ENCODE measurements at places on chromosomes 1 and 21. TPM values are rescaled to one million over a fixed set of nuclear protein-coding genes. Genes with fewer than 3 reads are reported as not detected.

DNA sequence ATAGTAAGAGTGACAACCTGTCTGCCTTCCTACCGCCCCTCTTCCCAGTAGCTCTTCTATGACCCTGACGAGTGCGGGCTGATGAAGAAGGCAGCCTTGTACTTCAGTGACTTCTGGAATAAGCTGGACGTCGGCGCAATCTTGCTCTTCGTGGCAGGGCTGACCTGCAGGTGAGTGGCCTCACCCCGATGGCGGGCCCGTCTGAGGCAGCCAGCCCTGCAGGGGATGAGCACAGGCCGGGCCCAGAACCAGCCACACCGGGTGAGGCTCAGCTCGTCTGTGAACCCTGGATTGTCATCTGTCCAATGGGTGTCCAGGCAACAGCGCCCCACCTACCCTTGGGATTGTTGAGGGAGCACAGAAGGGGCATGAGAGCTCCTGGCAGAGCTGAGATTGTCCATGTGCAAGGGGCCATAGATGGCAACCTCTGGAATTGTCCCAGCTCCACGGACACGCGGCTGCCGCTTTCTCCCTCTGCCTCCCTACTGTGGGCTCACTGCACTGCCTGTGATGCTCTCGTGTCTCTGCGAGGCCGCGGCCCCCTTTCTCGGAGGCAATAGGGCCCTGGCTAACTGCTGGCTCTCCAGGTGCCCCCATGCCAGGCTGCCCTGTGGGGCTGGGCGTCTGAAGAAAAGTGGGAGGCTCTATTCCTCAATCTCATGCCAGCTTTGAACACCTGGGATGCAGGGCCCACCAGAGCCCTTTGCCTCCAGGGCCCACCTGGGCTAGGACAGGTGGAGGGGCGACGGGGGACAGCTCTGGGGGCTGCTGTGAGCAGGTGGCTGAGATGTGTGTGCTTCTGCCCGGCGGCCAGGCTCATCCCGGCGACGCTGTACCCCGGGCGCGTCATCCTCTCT lies 50.0 kb upstream of the LRRC3 start:
- H3K4me3 ChIP-seq: no peak overlapping the region
- no peaks in the 10 kb centered on the region for H3K36me3 ChIP-seq
- H3K4me1 ChIP-seq: peaks cover 9% of the 10 kb centered on the region
- H3K27me3 ChIP-seq: no peaks in the 10 kb centered on the region

- H3K4me1 ChIP-seq: no peaks in the 10 kb centered on the region
- H3K27me3 ChIP-seq: peaks cover 2% of the 10 kb centered on the region
- no peak overlapping the region for H3K4me3 ChIP-seq
- DNase-seq: no peak
Observed at GRCh38 chr1:14350197-14350596, 248.3 kb upstream of the KAZN start.

Gene OPTC
- total RNA-seq: not detected

Gene FAM151A
- total RNA-seq: not detected

DNA sequence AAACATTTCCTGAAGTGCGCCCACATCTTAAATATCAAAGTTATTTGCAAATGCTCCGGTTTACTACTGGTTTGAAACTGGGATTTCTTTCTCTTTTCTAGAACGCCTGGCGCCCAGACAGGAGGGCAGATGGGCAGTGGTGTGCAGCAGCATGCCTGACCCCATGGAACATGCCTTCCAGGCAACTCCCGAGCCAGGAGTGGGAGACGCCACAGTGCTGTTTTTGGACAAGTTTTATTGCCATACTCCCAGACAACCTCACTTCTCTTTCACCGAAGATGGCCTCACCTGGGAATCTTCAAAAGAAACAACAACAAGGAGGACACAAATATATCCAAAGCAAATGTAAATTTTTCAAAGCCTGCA lies 21.5 kb downstream of the UBE2G2 start:
- H3K4me3 ChIP-seq: no peak overlapping the region
- peaks cover 20% of the 10 kb centered on the region for H3K4me1 ChIP-seq
- DNase-seq: no peak
- H3K36me3 ChIP-seq: peaks cover 15% of the 10 kb centered on the region
- H3K27me3 ChIP-seq: no peaks in the 10 kb centered on the region
- no peak overlapping the region for H3K27ac ChIP-seq

GRCh38 chr1:227896710-227897655 lies 50.7 kb downstream of the WNT9A start:
- peak; percentile 7 for DNase-seq
- H3K4me3 ChIP-seq: no peak overlapping the region
- H3K36me3 ChIP-seq: no peaks in the 10 kb centered on the region
- H3K4me1 ChIP-seq: no peaks in the 10 kb centered on the region

GRCh38 chr1:151985768-151986167 lies 7.9 kb downstream of the S100A10 start:
- no peak for DNase-seq
- peak overlapping the region; percentile 85 for H3K27ac ChIP-seq
- no peaks in the 10 kb centered on the region for H3K27me3 ChIP-seq

- peaks cover 7% of the 10 kb centered on the region for H3K27me3 ChIP-seq
- no peak overlapping the region for H3K4me3 ChIP-seq
- no peaks in the 10 kb centered on the region for H3K36me3 ChIP-seq
- no peak for DNase-seq
Observed at GRCh38 chr21:42809577-42810475, 69.5 kb downstream of the WDR4 start.

- peaks cover 77% of the 10 kb centered on the region for H3K36me3 ChIP-seq
- no peaks in the 10 kb centered on the region for H3K27me3 ChIP-seq
- H3K4me3 ChIP-seq: no peak overlapping the region
- no peak for DNase-seq
- peaks cover 12% of the 10 kb centered on the region for H3K4me1 ChIP-seq
- H3K27ac ChIP-seq: no peak overlapping the region
Observed at GRCh38 chr1:43666608-43667007, 16.7 kb downstream of the KDM4A start.

Gene BSND
- not detected for total RNA-seq

Gene PTGFR
- total RNA-seq: not detected

GRCh38 chr1:69737527-69738185 lies 169.9 kb downstream of the LRRC7 start:
- H3K27ac ChIP-seq: no peak overlapping the region
- H3K36me3 ChIP-seq: no peaks in the 10 kb centered on the region
- no peaks in the 10 kb centered on the region for H3K4me1 ChIP-seq
- no peaks in the 10 kb centered on the region for H3K27me3 ChIP-seq

Gene CNTN2
- total RNA-seq: not detected

Gene OR2L8
- total RNA-seq: not detected

Gene RAB42
- not detected for total RNA-seq

Gene TSPEAR
- not detected for total RNA-seq

Gene C1orf210
- total RNA-seq: not detected

DNA sequence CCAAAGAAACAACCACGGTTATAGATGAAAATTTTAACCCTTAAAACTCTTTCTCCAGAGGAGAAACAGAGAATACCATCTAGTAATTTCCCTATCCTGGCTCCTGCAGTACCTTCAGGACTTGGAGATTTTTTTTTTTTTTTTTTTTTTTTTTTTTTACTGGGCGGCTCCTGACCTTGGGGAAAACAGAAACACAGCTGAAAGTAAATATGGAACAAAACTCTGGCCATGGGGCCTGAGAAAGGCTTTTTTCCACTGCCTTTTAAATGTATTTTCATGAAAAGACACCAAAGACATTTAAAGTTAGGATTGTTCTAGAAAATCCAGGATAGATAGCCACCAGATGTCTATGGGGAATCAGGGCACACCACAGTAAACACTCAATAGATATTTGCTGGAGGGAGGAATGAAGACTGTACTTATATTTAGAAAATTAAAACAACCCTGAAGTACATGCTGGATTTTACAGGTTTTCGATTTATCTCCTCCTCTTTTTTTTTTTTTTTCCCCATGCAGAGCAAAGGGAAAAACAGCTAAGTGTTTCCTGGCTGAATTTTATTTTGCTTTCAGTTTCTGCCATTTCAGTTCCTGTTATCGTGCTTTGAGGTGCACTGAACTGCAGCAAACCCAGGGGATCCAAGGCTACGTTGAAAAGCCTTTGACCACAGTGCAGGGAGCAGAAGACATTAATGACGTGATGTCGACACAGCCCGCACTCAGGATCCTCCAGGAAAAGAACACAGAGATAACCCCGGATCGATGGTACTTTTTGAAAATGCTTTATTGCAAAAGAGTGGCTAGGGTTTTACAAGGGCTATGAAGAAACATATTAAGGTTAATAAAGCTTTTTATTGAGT lies 35.7 kb upstream of the CNN3 start:
- H3K27me3 ChIP-seq: no peaks in the 10 kb centered on the region
- peak overlapping the region; percentile 88 for H3K27ac ChIP-seq
- peak; percentile 28 for DNase-seq
- peak overlapping the region; percentile 83 for H3K4me3 ChIP-seq
- H3K36me3 ChIP-seq: no peaks in the 10 kb centered on the region

Gene UMODL1
- not detected for total RNA-seq

Gene CA6
- total RNA-seq: 0.17 TPM

Gene TRAF5
- 42.5 TPM for total RNA-seq

Gene BEND5
- total RNA-seq: 2.5 TPM

- H3K36me3 ChIP-seq: peaks cover 11% of the 10 kb centered on the region
- H3K4me3 ChIP-seq: no peak overlapping the region
- H3K27me3 ChIP-seq: peaks cover 5% of the 10 kb centered on the region
- H3K4me1 ChIP-seq: no peaks in the 10 kb centered on the region
Observed at GRCh38 chr1:229086686-229087085, 184.2 kb upstream of the RAB4A start.

GRCh38 chr1:66342707-66343106 lies 191.2 kb upstream of the SGIP1 start:
- H3K4me1 ChIP-seq: peaks cover 79% of the 10 kb centered on the region
- H3K4me3 ChIP-seq: peak overlapping the region; percentile 58
- peak overlapping the region; percentile 66 for H3K27ac ChIP-seq
- H3K36me3 ChIP-seq: peaks cover 35% of the 10 kb centered on the region
- DNase-seq: no peak

Gene MROH9
- total RNA-seq: not detected

Gene LGR6
- total RNA-seq: 0.05 TPM

Gene PPFIA4
- total RNA-seq: 16.7 TPM

Gene LAMC2
- total RNA-seq: not detected

- H3K27ac ChIP-seq: no peak overlapping the region
- H3K4me3 ChIP-seq: no peak overlapping the region
- no peak for DNase-seq
- H3K4me1 ChIP-seq: no peaks in the 10 kb centered on the region
Observed at GRCh38 chr1:102174259-102174863, 177.6 kb upstream of the OLFM3 start.

GRCh38 chr1:29055160-29055559 lies 68.5 kb downstream of the TMEM200B start:
- peaks cover 8% of the 10 kb centered on the region for H3K36me3 ChIP-seq
- DNase-seq: no peak
- no peak overlapping the region for H3K4me3 ChIP-seq

DNA sequence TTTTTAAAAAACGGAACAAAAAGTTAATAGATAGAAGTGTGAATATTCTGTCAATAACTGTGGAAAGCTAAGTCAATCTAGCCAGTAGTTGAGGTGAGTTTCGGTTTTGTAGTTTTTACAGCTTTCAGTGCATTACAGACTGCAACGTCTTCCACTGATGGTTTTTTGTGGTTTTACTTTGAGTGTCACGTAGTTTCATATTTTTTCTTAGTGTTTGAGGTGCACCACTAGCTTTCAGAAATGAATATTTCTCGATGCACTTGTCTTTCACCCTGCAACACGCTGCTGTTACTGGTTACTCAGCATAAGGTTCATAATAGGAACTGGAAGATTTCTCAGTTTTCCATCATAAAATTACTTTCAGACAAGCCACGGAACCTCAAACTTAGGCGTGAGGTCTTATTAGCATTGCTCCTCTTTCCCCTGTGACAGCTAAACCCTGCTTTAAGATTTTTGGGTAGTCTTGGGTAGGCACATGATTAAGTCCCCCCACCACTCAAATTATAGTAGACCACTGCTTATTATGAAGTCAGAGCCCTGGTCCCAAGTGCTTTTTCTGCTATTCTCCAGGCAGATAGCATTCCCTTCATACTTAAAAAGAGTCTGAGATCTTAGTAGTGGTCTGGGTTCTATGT lies 1412.7 kb downstream of the KCNT2 start:
- H3K27ac ChIP-seq: peak overlapping the region; percentile 20
- peak; percentile 31 for DNase-seq
- peak overlapping the region; percentile 31 for H3K4me3 ChIP-seq
- H3K27me3 ChIP-seq: peaks cover 33% of the 10 kb centered on the region
- no peaks in the 10 kb centered on the region for H3K36me3 ChIP-seq

DNA sequence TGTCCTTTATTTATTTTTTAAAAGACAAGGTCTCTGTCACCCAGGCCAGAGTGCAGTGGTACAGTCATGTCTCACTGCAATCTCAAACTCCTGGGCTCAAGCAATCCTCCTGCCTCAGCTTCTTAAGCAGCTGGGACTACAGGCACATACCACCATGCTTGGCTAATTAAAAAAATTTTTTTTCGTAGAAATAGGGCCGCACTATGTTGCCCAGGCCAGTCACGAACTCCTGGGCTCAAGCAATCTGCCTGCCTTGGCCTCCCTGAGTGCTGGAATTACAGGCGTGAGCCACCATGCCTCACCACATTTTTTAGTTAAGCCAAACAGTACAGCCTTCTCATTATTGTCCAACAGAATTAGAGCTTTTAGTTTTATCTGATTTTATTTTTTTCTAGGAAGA lies 7.4 kb upstream of the ADAR start:
- peaks cover 40% of the 10 kb centered on the region for H3K4me1 ChIP-seq
- no peaks in the 10 kb centered on the region for H3K36me3 ChIP-seq
- H3K27me3 ChIP-seq: no peaks in the 10 kb centered on the region
- no peak overlapping the region for H3K4me3 ChIP-seq
- no peak overlapping the region for H3K27ac ChIP-seq

DNA sequence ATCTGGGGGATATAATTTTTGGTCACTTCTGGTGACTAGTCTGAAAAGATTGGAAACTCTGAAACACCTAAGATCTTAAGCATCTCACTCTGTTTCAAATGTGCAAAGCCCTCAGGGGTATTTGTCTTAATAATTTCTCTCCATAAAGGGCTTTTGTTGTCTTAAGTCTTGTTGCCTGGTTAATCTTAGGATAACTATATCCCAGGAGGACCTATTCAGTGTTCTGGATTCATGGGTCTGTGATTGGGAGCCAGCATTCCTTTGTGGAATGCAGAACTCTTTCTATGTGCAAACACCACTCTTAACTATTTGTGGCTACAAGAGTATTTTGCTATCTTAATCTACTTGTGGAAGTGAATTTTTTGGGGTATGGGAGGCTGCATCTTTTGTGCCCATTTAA lies 1573.0 kb upstream of the PRMT6 start:
- no peaks in the 10 kb centered on the region for H3K27me3 ChIP-seq
- DNase-seq: no peak

Gene FCAMR
- total RNA-seq: not detected

Data from activated CD4-positive, alpha-beta memory T cell treated with anti-CD3 and anti-CD28 coated beads for 36 hours (primary cell).